ENCODE measurements at places on chromosomes 6 and 20.

GRCh38 chr6:108694816-108695215, 134.1 kb downstream of the FOXO3 start:
- no peak for ATAC-seq

GRCh38 chr6:42441697-42442081, 10.0 kb downstream of the TRERF1 start:
- ATAC-seq, result no peak

- no peak for ATAC-seq
These were observed 64.8 kb downstream of the GRIK2 start for GRCh38 chr6:101458336-101458735.

GRCh38 chr6:19929312-19929711, 92.1 kb downstream of the ID4 start:
- ATAC-seq, result no peak

GRCh38 chr6:119294984-119295383, 54.6 kb downstream of the MAN1A1 start:
- no peak for ATAC-seq

DNA sequence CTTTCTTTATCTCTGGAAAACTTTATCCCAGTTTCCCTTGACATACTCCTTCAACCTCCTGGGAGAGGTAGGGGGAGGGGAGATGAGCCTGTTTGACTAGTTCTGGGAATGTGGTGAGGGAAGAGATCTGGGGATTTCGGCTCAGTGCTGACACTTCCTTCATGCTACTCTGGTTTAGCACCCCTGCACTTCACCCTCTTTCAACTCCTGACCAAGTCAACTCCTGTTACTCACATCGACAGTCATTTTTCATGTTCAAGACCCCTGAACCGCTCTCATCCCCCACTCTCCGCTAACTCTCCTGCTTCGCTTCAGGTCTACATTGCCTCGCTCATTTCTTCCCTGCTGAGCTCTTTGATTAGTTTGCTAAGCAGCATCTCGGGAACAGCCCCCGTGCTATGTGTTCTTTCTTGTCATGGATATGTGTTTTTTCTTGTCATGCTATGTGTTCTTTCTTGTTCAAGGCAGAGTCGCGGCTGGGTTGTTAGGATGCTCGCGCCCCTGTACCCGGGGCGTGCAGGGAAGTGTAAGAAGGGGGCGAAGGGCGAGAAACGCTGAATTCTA, 16.6 kb upstream of the TRIM27 start:
- ATAC-seq, result peak; percentile 28

- ATAC-seq, result no peak
These were observed 112.0 kb downstream of the ATXN1 start for GRCh38 chr6:16649241-16649640.

GRCh38 chr6:20415712-20416454, 14.2 kb downstream of the E2F3 start:
- ATAC-seq, result no peak

- ATAC-seq, result no peak
These were observed 9.0 kb downstream of the ZSWIM3 start for GRCh38 chr20:45866454-45866853.

GRCh38 chr6:7129784-7130569, 22.2 kb downstream of the RREB1 start:
- no peak for ATAC-seq

DNA sequence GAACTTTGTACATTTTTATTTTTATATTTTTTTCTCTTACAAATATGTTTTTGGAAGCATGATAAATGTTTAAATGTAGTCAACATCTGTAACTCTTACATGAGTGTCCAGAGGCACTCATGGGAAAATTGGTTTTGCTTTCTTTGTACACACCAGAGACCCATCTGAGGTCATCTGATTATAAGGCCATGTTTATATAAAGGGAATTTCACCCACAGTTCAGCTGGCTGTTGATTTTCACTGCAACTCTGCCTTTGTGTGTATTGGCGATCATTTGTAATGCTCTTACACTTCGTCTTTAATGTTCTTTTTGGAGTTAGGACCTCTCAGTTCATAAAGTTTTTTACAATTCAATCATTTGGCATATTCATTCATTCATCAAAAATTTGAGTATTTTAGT, 28.1 kb downstream of the RIOK1 start:
- no peak for ATAC-seq

GRCh38 chr6:161273274-161273751, 548 bp downstream of the AGPAT4 start:
- peak; percentile 45 for ATAC-seq

DNA sequence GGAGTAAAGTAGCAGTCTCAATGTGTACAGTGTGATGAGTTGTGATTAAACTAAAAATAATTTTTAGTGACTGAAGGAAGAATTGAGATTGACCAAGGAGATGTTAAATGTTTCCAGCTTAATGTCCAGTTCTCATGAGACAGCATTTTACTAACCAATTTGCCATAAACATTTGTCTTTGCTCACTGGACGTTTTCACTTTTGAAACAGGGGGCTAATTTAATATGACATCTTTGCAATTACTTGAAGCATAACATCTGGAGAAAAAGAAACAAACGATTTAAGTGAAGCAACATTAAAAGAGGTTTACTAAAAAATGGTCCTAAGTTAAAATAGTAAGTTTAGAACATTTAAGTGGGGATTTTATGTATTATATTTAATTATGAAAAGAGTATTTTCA, 443.8 kb downstream of the BCKDHB start:
- ATAC-seq, result no peak

- ATAC-seq, result no peak
These were observed 102.4 kb downstream of the TFAP2A start for GRCh38 chr6:10312445-10312844.

- ATAC-seq, result no peak
These were observed 230.2 kb upstream of the PLN start for GRCh38 chr6:118317581-118318563.

DNA sequence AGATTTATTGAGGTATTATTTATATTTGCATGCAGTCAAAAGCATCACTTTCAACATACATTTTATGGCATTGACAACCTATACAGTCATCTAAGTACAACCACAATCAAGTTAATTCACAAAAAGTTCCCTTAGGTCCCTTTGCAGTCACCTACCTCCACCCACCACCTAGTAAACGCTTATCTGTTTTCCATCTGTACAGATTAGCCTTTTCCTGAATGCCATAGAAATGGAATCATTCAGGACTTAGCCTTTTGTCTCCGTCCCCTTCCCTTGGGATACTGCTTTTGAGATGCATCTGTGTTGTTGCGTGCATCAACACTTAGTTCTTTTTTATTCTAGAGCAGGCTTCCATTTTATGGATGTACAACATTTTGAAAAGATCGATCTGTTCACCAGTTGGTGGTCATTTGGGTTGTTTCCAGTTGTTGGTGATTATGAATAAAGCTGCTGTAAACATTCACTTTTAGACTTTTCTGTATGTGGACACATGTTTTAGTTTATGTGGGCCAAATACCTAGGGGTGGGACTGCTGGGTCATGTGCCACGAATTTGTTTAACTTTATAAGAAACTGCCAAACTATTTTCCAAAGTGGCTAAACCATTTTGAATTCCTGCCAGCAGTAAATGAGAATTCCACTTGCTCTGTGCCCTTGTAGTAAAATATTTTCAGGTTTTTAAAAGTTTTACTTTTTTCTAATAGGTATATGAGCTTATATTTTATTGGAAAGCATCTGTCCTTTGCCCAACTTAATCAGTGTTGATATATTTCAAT, 17.6 kb upstream of the IFNGR1 start:
- ATAC-seq, result no peak

DNA sequence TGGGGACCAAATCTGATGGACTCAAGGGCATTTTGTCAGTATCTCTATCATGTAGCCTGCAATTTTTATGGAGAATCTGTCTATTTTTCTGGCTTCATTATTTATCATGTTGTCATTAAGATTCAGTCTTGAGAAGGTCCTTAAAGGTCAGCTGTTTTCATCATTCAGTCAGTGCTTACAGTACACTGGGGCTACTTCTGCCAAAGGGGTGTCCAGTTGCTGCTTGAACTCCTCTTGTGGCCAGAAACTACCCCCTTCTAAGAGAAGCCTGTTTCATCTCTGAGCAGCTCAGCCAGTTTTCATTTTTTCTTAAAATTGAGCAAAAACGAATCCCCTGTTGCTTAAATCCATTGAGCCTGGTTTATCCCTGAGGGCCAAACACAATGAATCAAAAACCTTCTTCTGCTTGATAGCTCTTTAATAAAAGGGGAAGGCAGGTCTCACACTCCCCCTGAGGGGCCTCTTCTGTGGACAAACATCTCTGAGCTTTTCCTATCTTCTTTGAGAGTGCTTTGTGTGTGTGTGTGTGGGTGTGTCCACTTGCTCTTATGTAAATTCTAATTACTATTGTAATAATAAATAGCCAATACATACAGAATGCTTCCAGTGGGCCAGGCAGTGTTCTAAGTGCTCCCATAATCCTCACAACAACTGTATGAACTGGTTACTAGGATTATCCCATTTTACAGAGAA, 172.2 kb downstream of the PLCB1 start:
- ATAC-seq, result no peak

DNA sequence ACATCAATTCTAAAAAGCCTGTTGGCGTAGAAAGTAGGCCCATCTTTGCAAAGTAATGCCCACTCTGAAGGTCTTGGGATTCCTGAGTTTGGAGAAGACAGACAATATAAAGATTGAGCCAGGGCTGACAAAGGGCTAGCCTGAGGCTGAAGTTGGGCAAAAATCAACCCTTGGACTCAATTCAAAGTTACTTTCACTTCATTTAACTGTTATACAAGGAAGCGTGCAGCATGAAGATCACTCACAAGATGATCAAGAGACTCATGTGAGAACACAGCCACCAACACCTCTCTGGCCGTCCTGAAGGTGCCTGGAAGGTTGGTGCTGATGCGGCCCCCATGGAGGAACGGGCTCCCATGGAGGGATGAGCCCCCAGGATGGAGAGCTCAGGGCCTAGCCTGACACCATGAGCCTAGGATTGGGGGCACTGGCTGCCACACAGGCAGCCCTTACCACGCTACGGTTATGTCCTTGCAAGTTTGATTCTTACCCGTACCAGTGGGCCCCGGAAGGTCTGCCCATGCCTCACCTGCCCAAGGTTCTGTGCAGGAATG, 26.6 kb downstream of the FOXC1 start:
- no peak for ATAC-seq

DNA sequence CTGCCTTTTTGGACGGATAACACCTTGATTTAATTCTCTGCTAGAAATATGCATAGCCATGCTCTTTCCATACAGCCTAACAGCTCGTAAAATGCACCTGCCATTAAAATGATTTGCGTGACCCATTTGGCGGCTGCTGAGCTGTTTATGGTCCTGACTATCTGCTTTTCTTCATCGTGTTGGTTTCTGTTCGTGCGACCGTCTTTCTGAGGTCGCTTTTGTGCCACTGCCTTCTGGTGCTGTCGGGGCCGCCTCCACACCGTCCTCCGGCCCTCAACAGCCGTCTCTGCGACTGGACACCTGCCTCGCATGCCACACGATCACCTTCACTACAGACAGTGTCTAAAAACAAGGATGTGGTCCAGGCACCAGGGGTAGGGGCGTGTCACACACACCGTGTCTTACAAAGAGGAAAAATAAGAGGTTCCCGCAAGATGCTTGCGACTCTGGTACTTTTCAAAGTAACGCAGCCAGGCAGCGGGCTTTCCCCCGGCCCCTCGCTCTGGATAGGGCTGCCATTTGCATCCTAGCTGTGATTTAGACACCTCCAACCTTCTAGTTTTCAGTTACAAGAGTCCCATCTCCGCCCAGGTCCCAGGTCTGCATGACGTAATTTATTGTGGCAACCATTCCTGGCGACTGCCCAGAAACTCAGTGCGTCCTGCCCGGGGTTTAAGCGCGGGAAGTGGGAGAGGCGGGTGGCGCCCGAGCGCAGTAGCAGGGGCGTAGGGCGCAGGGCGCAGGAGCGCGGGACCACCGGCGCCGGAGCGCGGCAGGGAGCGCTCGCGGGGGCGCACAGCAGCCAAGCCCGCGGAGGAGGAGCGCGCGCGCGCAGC, at the start of gene STMND1:
Gene STMND1 (plus strand): TSS at position 629 of the 836 bp plus-strand sequence. CDS start 208 bp downstream, outside the sequence.
- peak; percentile 66 for ATAC-seq

GRCh38 chr20:44683263-44684046, 31.7 kb upstream of the CCN5 start:
- peak; percentile 90 for ATAC-seq

DNA sequence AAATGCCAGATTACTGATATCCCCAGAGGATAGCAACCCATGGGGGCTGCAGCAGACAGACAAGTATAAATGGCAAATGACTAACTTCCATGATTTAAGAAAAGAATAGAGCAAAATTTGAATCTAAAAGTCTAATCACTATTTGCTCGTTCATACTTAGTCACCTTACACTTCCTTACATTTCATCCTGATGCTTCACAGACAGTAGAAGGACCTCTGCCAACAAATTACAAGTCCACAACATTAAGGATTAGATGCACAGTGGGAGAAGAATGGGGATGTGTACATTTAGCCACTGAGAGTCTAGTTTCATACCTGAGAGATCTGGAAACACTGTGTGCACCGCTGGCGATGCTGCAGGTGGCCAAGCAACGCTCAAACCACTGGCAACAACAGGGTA, 72.4 kb downstream of the FYN start:
- ATAC-seq, result no peak

- ATAC-seq, result no peak
These were observed 54.2 kb downstream of the NFATC2 start for GRCh38 chr20:51488331-51488730.

DNA sequence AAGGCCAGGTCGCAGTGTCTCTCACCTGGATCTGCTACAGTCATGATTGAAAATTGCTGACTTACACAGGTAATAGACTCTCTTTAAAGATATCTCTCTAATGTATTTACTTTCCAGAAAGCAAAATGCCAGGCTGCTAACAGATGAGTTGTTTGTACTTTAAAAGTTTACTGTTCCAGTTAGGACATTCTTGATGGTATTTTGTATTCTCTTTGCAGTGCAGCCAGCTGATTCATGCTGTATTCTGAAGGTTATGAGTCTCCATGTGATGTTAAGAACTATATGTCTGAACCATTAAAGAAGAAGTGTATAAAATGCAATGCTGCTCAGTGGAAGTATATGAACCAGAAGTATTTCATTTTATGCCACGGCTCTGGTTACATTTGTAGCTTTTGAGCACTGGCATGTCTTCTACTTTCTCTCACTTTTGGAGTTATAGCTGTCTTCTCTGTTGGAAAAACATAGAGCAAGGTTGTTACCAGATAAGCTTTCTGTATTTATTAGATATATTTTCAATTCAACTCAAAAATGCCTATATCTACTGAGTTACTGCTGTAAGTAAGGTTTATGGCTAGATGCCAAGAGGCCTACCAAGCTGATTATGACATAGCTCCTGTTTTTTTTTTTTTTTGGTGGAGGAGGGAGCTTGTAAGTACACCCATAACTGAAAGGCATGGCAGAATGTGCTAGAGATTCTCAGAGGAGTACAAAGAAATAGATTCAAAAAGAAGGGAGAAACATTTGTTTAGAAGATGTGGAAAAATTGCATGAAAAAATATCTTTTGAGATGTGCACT, 130.5 kb upstream of the MAN1A1 start:
- ATAC-seq, result no peak
